ENCODE measurements at places on chromosomes 5 and 9.

- DNase-seq: no peak
Observed at GRCh38 chr5:57176350-57176857, 2.5 kb downstream of the GPBP1 start.

- peak; percentile 70 for DNase-seq
Observed at GRCh38 chr9:113807173-113808061, 68.7 kb upstream of the ZNF618 start.

DNA sequence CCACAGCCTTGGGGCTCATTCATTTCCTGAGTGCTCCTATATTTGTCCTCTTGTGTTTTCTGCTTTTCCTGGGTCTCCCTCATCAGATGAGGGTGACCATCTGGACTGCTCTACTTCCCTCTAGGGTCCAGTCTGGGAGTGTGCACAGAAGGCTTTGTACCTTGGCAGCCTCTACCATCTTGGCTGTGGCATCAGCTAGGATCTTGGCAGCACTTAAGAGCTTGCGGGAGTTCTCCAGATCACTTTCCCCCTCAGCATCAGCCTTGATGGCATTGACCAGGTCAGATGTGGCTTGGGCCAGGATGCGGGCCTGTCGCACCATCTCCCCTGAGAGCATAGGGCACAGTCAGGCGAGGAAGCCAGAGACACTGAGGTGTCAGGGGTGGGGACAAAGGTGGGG lies 15.8 kb downstream of the TLN1 start:
- DNase-seq: no peak

GRCh38 chr5:148823871-148824270 lies 2.5 kb upstream of the ADRB2 start:
- DNase-seq: no peak

GRCh38 chr9:30575691-30576090 lies 1808.8 kb upstream of the ACO1 start:
- DNase-seq: no peak

DNA sequence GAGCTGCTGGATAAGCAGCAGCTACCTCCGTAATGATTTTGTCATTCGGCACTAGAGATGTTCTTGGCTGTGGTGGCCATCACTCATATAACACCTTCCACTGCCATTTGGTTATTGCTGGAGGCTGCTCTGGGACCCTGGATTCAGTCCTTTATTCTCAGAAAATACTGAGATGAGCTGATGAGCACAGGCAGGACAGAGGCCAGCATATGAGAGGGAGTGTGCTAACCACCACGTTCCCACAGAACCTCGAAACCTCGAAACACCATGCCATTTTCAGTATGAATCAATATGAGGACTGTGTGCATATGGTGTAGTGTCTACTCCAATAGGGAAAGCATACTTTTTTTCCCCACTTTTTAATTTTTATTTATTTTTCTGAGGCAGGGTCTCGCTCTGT lies 56.6 kb downstream of the ADAM19 start:
- DNase-seq: no peak

GRCh38 chr9:26210338-26210851 lies 532.2 kb upstream of the TUSC1 start:
- DNase-seq: no peak

DNA sequence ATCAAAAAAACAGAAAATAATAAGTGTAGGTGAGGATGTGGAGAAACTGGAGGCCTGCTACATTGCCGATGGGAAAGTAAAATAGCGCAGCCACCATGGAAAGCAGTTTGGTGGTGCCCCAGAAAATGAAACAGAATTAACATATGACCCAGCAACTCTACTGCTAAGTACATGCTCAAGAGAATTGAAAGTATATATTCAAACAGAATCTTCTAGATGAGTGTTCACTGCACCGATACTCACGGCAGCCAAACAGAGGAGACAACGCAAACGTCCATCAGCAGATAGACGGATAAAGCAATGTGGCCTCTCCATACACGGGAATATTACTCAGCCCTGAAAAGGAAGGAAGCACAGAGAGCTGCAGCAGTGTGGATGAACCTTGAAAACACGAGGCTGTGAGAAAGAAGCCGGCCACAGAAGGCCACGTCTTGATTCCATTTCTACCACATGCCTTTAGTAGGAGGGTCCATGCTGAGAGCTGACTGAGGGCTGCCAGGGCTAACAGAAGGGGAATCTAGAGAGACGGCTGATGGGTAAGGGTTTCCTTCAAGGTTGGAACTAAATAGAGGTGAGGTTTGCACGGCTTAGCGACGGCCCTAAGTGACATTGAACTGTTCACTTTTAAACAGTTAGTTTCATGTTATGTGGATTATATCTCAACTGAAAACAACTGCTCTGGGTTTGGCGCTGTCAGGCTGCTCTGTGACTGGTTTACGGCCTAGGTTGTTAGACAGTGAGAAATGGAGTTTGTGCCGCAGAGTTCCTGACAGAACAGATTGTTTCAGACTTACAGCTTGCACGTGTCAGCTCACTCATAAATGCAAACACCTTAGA lies 29.8 kb downstream of the AHRR start:
- DNase-seq: no peak

DNA sequence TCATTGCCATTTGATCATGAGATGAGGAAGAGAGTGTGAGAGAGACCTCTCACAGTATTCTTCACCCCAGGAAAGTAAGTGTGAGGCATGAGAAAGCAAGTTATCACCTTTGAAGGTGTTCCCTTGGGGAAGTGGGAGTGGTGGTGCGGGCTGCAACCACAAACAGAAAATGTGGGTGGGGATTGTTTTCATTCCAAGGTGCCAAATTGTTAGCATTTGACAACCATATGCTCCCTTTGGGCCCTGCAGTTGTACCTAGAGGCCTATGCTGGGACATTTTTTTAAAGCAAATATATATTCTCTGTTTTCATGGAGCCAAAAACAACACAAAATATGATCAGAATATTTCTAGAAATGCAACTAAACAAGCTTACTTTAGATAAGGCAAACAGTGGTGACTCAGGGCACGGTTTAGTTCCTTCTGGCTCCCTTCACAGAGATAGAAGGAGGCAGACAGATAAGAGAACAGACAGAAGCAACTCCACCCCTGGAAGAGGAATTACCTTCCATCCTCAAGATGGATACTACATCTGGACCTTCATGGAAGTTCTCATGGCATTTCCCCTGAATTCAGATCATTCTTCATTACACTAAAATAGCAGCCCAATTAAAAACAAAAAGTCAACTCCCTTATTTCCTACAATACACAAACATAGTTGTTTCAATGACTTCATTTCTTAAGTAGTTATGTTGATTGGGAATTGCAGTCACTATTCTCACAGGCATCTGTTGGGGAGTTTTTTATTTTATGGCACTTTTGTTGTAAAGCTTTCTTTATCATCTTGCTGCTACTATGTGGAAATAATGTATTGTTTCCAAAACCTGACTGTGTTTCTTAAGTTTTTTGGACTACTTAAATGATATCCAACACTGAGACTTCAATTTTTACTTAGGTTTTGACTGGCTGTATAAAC lies 416.6 kb downstream of the PLK2 start:
- no peak for DNase-seq

GRCh38 chr9:127683723-127684122 lies 23.1 kb upstream of the CFAP157 start:
- no peak for DNase-seq

- no peak for DNase-seq
Observed at GRCh38 chr9:2242831-2243330, 227.7 kb downstream of the SMARCA2 start.

DNA sequence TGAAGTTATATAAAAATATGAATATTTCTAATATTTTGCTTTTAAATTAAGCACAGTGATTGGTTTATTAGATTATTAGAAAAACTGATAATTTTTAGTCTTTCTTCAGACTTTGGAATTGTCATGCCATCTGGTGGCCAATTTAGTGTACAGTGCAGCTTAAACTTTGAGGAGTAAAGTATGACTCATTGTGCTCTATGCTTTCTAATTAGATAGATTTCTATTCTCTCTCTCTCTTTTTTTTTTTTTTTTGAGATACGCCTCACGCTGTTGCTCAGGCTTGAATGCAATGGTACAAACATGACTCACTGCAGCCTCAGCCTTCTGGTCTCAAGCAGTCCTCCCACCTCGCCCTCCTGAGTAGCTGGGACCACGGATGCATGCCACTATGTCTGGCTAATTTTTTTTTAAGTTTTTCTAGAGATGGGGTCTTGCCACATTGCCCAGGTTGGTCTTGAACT lies 42.1 kb upstream of the GPR21 start:
- peak; percentile 27 for DNase-seq

GRCh38 chr5:76548525-76549229 lies 74.5 kb downstream of the F2RL2 start:
- DNase-seq: no peak

GRCh38 chr5:175223291-175223690 lies 220.7 kb downstream of the DRD1 start:
- no peak for DNase-seq

GRCh38 chr5:175457466-175457865 lies 13.5 kb upstream of the DRD1 start:
- DNase-seq: no peak

- no peak for DNase-seq
Observed at GRCh38 chr5:117488976-117489500, 914.4 kb upstream of the SEMA6A start.

DNA sequence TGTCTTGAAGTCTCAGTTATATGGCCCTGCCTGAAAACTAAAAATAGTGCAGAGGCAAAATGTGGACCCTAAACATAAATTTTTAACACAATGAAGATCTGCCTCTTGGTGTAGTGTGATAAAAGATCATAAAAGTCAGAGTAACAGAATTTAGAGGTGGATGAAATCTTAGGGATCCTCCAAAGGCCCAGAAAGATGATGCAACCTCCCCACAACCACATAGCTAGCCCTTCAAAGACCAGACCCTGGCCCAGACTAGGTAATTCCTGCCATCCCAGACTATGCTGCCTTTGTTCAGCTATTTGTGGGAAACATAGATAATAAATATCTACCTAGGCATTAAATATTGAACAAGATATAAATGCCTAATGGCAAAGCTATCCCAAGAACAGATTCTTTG lies 15.3 kb downstream of the KLF9 start:
- DNase-seq: no peak

- no peak for DNase-seq
Observed at GRCh38 chr5:157165261-157165660, 803 bp downstream of the GARIN3 start.

DNA sequence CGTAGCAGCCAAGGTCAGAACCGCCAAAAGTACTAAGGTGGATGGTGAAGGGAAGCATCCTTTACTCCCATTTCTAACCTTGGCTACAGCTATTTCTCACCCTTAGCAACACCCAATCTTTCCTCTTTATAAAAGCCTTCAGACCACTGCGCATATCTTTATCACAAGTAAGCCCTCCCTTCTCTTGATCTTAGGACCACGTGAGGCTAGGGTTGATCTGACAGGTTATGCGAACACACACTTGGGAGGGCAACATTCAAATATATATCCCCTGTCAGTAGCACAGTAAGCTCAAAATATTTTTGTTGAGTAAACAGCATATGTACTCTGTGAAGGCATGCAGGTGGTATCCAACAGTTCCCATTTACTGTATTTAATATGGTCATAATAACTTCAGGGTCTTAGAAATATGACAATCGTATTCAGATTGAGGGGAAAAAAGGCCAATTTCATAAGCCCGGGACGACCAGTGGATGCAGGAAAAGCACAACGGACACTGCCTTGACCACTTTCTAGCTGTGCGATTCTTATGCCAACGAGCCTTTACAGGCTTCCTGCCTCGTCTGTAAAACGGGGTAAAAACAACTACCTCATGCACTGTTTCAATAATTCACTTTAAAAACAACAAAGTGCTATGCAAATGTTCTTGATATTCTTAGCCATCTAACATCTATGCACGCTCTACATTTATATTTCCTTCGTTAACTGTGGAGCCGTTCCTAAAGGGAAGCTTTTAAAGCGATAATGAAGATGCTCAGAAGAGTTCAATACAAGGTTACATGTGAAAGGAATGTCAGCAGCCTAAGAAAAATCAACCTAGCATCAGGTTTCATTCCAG lies 1.3 kb downstream of the ARSB start:
- DNase-seq: no peak

DNA sequence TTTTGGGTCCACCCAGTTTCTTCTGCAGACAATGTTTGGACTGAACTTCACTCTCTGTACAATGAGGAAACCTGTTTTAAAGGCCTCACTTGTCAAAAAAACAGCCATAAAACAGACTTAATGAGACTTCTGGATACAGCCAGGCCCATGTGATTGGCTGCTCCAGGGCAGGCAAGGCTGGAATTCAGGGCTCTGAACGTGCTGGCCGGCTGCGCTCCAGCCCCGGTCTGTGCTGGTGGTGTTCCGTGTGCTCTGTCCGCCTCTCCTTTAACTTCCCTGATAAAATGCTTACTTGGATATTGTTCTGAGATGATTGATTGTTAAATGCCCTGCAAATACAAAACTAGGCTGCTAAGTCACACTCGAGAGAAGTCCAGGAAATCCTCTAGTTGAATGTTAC lies 131.2 kb upstream of the KLF4 start:
- no peak for DNase-seq

- DNase-seq: no peak
Observed at GRCh38 chr5:170159101-170159698, 53.5 kb downstream of the FOXI1 start.

DNA sequence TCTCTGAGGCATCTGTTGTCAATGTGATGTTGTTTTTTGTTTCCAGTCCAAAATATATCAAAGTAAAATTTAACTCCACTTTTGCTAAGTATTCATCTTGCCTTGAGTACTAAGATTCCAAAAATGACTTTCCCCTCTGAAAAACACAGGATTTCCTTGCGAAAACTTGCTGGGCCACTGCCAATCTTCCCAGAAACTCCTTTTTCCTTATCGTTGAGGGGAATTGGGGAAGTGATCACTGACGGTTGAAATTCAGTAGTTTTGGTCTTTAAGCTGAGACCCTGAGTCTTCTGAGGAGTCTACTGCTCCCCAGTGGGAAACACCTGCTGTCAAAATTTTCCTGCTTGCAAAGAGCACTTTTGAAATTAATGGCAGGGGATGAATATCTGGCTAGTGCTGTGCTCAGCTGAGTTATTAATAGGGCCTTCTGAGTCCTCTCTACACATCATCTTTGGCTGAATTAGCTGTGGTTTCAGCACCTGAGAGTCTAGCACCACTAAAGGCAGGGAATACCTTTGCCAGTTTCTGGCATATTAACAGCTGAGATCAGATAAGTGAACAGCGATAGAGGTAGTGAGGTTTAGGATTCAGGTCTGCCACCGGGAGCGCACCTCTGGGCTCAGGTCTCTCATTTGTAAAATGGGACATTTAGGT lies 18.0 kb downstream of the TLR4 start:
- DNase-seq: no peak

DNA sequence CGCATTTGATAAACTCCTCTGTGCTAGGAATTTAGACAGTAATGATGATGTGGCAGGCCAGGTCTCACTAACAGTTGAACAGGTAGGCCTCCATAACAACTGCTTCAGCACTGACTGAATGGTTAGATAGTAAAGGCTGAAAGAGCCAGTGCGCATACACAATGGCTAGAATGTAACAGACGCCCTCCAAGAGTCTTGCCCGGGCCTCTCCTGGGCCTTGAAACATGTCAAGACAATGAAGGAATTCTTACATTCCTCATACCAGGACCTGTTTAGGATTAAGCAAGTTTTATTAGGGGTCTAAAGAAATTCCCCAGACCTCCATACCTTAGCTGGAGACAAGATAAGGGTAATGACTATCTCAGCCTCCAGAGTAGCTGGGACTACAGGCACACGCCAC lies 6.7 kb upstream of the BICD2 start:
- no peak for DNase-seq

- DNase-seq: no peak
Observed at GRCh38 chr9:21672761-21673160, 129.7 kb upstream of the MTAP start.

All from HuH-7.5 (cell line).